ENCODE measurements at places on chromosomes 16 and 17.
A peak's percentile ranks its signal among the peaks of the same experiment; 100 is the strongest.

- no peak for DNase-seq
Observed at GRCh38 chr16:57977418-57978069, 6.6 kb upstream of the CNGB1 start.

- no peak for DNase-seq
Observed at GRCh38 chr17:48047113-48047740, 932 bp upstream of the NFE2L1 start.

- DNase-seq, result no peak
Observed at GRCh38 chr17:82152556-82153294, 54.7 kb upstream of the FASN start.

DNA sequence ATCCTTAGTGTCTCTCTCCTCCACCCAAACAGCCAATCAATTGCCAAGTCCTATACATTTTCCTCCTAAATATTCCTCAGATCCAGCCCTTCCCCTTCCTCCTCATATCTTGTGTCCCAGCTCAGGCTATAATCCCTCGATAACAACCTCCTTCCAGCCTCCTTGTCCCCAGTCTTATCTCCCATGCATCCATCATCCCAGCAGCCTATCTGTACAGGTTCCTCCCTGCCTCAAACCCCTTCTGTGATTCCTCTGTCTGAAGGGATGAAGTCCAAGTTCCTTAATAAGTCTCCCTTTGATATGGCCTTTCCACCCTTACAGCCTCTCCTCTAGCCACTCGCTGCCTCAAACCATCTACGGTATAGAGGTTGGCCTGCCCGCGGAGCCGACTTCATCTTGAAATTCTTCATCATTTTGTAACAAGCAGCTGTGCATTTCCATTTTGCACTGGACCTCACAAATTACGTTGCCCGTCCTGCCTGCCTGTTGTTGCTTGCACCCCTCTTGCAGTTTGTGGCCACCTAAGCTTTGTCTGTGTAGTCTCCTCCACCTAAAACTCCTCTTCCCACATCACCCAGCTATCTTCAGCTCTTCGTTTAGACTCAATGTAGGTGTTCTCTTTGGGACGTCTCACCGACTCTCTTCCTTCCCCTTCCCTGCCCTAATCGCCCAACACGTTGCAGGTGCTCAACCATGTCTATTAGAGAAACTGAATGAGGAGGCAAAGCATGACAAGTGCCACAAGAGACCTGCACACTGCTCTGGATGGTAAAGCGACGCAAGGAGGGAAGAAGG lies 786 bp upstream of the CDK5RAP3 start:
- DNase-seq, result no peak

DNA sequence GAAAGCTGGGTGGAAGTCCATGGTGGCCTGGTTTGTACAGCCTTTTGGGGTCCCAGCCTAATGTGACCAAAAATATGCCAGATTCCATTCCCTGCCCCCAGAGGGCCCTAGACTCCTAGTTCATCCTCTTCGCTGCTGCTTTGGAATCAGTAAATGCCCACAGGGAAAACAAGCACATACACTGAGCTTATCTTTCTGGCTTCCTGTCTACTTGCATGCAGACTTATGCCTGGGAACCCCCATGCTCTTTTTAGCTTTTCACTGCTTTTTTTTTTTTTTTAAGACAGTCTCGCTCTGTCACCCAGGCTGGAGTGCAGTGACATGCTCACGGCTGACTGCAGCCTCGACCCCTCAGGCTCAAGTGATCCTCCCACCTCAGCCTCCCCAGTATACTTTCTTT lies 6.2 kb upstream of the CD300LG start:
- DNase-seq, result no peak

GRCh38 chr16:71402674-71403073 lies 39.2 kb downstream of the TLE7 start:
- DNase-seq, result no peak

GRCh38 chr16:51722467-51722866 lies 571.4 kb upstream of the SALL1 start:
- no peak for DNase-seq

- no peak for DNase-seq
Observed at GRCh38 chr17:38345743-38346142, 2.0 kb upstream of the GPR179 start.

GRCh38 chr16:73794994-73795393 lies 501.6 kb upstream of the PSMD7 start:
- DNase-seq, result no peak

GRCh38 chr17:81120149-81120484 lies 45.2 kb upstream of the PVALEF start:
- DNase-seq, result no peak

- no peak for DNase-seq
Observed at GRCh38 chr16:88084881-88085280, 133.6 kb downstream of the BANP start.

- DNase-seq, result no peak
Observed at GRCh38 chr17:14776791-14777190, 475.9 kb downstream of the HS3ST3B1 start.

- no peak for DNase-seq
Observed at GRCh38 chr17:63189930-63190329, 223.9 kb downstream of the TANC2 start.

DNA sequence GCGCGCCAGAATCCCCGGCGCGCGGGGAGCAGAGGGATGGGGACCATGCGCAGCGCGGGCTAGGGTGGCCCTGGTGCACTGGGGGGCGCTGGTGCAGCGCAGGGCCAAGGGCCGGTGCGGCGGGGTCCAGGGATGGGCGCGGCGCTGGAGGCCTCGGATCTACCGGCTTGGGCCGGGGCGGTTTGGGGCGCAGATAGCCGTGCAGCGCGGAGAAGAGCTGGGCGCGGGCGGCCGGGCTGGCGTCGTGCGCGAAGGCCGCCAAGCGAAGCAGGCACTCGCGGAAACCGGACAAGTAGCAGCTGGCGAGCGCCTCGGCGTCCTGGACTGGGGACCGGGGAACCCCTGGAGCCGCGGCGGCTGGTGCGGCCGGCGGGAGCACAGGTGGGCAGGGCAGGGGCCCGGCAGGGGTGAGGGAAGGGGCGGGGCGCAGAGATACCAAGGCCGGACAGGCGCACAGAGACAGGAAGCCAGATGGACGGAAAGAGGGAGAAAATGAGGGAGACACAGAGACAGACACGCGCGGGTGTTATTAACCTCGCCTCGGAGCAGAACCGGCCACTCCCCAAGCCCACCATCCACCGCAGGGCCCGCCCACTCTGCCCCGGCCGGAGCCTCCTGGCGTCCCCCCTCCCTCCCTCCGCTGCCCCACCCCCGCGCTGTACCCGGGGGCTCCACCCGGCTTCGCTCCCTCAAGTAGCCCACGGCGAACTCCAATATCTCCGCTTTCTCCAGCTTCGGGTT lies 2.1 kb downstream of the HES7 start:
- DNase-seq, result peak; percentile 80

DNA sequence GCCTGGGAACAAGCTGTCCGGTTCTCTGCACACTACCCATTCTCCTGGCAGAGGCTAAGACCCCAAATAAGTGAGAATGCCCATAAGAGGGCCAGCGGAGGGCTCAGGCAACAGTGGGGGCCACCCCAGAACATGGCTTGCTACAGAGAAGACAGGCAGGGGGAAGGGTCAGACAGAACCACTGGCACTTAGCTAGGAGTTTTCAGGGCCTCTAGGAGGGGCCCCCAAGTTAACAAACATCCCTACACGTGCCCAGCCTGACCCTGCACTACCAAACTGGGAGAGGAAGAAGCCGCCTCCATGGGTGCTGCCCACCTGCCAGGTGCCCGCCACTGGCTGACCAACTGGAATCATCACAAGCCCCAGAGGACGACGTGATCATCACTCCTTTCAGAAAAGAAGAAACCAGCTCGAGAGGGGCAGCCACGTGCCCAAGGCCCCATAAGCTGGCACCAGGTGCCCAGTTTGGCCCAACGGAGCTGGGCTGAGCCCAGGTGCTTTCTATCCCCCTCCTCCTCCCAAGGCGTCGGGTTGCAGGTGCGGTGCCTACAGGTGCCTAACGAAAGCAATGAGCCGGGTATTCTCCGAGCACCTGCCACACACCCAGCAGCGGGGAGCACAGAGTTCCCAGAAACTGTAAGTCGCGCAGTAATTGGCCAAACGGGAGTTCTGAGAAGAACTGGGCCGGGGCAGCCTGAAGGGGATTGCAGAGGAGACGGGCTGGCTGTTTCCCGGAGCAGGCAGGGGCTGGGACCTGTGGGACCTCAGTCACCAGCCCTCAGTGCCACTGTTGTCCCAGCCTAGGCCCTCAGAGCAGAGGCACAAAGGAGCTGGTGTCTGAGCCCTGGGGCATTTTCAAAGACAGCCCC lies 13.2 kb downstream of the RPH3AL start:
- no peak for DNase-seq

DNA sequence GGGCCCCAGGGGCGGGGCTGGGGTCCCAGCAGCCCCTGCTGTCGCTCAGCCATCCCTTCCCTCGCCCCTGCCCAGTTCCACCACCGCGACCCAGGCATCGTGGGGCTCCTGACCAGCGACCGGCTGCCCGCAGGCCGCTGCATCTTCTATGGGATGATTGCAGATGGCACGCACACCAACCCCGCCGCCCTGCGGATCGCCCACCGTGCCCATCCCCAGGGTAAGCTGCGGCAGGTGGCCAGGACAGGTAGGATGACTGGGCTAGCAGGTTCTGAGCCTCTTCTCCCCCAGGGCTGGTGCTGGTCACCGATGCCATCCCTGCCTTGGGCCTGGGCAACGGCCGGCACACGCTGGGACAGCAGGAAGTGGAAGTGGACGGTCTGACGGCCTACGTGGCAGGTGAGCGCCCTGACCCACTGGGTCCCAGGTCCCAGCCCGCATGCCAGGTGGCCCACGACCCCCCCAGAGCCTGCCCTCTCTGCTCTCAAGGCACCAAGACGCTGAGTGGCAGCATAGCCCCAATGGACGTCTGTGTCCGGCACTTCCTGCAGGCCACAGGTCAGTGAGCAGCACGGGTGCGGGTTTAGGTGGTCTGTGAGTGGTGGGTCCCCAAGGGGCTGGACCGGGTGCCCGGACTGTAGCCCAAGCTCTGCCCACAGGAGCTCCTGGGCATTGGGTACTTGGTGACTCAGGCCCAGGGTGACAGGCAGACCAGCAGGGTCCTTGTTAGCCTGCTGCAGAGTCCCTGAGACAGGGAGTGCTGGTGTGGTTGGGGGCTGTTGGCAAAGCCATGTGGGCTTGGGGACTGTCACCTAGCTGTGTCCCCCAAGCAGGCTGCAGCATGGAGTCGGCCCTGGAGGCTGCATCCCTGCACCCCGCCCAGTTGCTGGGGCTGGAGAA lies 2.8 kb downstream of the CEMP1 start:
- peak; percentile 72 for DNase-seq

- DNase-seq, result no peak
Observed at GRCh38 chr16:84367297-84367680, 1.0 kb upstream of the ATP2C2 start.

GRCh38 chr16:2422123-2422867 lies 7.0 kb upstream of the CCNF start:
- no peak for DNase-seq

DNA sequence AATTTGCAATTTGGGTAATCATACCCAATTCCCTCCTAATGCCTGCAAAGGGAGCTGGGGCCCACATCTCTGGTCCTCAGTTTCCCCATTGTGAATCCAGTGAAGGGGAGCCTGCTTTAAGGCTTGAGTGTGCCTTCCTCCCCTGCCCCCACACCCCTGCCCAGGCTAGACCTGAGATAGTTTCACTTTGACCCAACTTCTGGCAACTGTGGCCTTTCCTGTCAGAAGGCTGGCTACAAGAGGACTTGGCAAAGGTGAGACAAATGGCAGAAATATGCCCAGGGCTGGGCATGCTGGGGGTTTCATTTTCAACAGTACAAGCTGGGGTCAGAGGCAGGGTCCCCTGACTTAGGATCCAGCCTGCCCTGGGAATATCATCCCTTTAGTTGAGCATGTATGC lies 10.0 kb downstream of the SOCS1 start:
- no peak for DNase-seq

DNA sequence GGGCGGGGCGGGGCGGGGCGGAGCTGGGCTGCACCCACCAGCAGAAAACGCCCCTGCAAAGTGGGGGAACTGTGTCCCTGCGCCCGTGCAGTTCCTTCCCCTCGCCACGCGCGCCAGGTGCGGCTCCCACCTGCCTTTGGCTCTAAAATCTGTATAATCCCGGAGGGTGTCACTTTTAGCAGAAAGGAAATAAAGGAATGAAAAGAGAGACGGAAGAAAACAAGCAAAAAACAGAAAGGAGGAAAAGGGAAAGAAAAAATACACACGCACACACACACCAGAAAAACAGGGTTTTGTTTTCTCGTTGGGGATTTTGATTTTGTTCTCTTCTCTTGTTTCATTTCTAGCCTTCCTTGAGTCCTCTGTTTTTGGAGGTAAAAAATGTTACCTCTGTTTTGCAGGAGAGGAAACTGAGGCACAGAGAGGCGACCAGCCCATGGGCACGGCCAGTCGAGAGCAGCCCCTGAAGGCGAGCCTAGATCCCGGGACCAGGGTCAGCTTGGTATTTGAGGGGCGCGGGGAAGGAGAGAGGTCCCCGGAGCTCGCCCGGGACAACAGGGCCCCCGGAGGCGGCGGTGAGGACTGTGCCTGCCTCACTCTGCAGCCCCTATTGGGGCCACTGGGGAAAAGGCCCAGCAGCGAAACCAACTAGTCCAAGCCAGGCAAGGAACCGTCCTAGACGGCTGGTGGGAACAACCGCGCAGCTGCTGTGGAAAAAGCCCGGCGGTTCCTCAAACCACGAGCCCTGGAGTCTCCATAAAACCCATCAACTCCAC lies 594 bp upstream of the CARHSP1 start:
- DNase-seq, result no peak

Measured in coronary artery (tissue), 2 donors.